ENCODE measurements at places on chromosomes 6 and 20. TPM values are rescaled to one million over a fixed set of nuclear protein-coding genes. Genes with fewer than 3 reads are reported as not detected.

Gene TMEM151B
- not detected for total RNA-seq

Gene XKR7
- total RNA-seq = not detected

Gene FOXQ1
- not detected for total RNA-seq

Gene RRAGD
- 2.3 TPM for total RNA-seq

Gene WFDC5
- not detected for total RNA-seq

Gene JPH2
- total RNA-seq = 3.0 TPM

Gene GABRR1
- total RNA-seq = not detected

Gene THEMIS
- not detected for total RNA-seq

Gene CRISP2
- total RNA-seq = not detected

Gene MYBL2
- 16.8 TPM for total RNA-seq

Gene TCP11
- total RNA-seq = 0.25 TPM

Gene ATAT1
- total RNA-seq = 3.4 TPM

Gene SEMG1
- total RNA-seq = not detected

Gene DCDC2
- total RNA-seq = 6.1 TPM

Gene FAXC
- total RNA-seq = 1.2 TPM

Gene L3MBTL1
- total RNA-seq = 8.0 TPM

Gene PNPLA1
- total RNA-seq = not detected

Gene RSPH9
- total RNA-seq = 1.2 TPM

Gene TMEM217
- total RNA-seq = 1.6 TPM

Gene TTBK1
- under 0.01 TPM for total RNA-seq

Gene C6orf15
- not detected for total RNA-seq

Gene ESR1
- 8.2 TPM for total RNA-seq

Gene ANKRD66
- total RNA-seq = not detected

Gene TRIM10
- not detected for total RNA-seq

Gene RAB44
- total RNA-seq = not detected

Gene LIME1
- 7.0 TPM for total RNA-seq

Gene C20orf141
- total RNA-seq = not detected

Gene PPP1R3G
- 2.9 TPM for total RNA-seq
